ENCODE measurements at places on chromosomes 3 and 15. TPM values are rescaled to one million over a fixed set of nuclear protein-coding genes. Genes with fewer than 3 reads are reported as not detected.

DNA sequence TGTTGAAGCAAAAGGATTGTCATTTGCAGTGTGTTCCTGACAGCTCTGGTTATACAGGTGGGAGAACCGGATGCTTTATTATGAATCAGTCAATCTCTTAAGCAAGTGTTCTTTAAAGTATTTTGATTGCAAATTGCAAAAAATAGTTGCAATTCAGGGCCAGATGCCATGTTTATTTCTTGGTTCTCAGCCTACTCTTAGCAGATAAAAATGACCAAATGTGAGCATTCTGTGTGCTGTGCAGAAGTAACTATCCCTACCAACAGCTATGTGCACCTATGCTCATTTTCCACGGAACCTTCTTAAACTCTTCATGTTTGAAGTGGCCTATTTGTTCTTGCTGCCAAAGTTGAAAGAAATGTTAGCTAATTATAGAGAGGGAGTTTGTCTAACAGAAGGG, 262.3 kb upstream of the RASGRP1 start:
- DNase-seq, result no peak

- no peak for DNase-seq
These were observed 686 bp downstream of the VPS8 start for GRCh38 chr3:184812662-184813042.

DNA sequence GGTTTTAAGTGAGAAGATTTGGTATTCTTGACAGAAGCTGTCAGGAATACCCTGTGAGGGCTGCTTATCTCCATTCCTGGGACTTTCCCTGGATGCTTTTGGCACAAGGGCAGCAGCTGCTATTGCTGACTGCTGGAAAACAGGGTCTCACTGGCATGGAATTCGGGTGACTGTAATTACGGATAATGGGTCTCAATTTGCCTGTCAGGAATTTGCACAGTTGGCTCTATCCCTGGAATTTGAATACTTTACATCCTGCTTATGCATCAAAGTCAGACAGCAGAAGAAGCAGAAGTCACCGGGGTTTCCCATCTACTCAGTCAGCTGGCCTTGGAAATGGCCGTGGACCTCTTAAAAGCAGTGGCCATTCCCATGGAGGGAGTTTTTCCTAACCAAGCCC, 25.9 kb upstream of the AKAP13 start:
- peak; percentile 42 for DNase-seq

- DNase-seq, result no peak
These were observed 23.8 kb downstream of the NANOGP8 start for GRCh38 chr15:35061161-35061824.

FBXO40 gene
- polyA plus RNA-seq, result not detected

DUOXA2 gene
- polyA plus RNA-seq, result not detected

FBLN2 gene
- polyA plus RNA-seq, result 4.1 TPM

GRCh38 chr15:48616216-48616615, 29.3 kb downstream of the FBN1 start:
- DNase-seq, result no peak

- DNase-seq, result no peak
These were observed 755.2 kb downstream of the NR2F2 start for GRCh38 chr15:97085731-97086130.

DNA sequence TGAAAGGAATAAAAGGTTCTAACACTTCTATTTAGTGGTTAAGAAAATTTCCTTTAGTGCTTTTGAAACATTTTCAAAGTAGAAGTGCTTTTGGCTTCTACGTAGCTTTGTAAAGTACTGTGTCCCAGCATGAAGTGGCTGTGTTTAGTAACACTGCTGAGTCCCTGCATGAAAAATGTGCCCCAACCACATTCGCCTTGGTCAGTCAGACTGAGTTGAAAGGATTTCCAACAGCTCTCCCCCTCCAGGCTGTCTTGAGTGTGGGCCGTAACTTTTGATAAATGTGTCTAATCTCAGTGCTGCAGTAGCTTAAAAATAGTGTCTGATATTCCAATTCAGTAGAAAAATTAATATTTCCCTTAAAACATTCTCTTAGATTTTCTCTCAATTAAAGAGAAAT, 115.0 kb downstream of the NR1D2 start:
- DNase-seq, result peak; percentile 81

DNA sequence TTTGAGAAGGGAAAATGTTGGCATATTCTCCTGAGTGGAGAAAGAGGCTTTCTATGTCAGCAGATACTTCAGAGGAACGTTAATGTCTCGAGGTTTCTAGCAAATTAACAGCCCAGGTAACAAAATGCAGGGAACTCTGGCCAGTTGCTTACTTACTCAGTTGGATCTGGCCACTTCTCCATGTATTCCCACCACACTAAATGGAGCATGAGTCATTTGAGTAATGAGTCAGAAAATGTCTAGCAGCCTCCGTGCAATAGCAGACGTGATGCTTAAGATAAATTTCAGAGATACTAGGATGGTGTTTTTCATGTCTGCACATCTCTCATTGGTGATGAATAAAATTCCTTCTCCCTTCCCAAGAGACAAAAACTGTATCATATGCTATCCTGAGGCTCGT, 671.5 kb downstream of the FHIT start:
- DNase-seq, result peak; percentile 71

DNA sequence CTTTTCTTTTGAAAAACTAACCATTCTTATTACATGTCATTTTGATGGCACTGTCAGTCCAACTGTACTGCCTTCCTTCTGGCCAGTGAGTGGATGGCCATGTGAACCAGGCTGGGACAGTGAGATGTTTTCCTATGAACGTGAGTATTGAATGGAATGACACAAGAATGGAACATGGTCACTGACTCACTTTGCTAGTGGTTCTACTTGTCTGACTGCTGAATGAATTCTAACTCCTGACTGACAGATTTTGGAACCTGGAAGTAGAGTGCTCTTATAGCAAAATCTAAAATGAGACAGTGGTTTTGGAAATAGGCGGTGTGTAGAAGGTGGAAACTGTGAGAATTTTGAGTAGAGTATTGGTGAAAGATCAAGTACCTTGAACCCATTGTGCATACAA, 606.9 kb upstream of the KCNMB2 start:
- DNase-seq, result peak; percentile 65

GRCh38 chr3:52289747-52290595, 2.3 kb downstream of the GLYCTK start:
- no peak for DNase-seq

GRCh38 chr3:174101244-174101643, 703.7 kb downstream of the NLGN1 start:
- DNase-seq, result no peak

ALPK3 gene
- 0.02 TPM for polyA plus RNA-seq

IL16 gene
- polyA plus RNA-seq, result not detected

DNA sequence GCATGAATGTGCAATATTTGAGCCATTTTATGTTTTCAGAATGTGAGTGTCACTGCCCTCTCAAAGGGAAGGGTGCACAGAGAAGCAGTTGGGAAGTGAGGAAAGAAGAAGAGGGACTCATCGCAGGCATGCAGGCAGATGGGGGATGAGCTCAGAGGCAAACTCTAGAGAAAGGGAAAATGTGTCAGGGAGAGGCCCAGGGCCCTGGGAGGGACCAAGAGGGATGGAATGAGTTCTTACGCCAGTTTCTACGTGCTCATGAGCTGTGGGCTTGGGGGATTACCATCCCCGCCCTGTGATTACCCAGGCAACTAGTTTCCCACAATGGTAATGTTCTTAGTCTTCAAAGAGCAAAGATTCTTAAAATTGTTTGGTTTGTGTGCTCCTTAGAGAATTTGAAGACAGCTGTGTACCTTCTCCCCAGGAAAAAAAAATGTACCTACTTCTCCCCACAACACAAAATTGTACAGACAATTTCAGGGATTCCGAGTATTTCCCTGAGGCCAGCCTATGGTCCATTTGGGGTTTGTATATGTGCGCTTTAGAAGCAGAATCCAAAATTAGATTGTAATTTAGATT, 17.8 kb downstream of the GCSAM start:
- DNase-seq, result no peak

GRCh38 chr3:66629150-66629981, 128.5 kb upstream of the LRIG1 start:
- DNase-seq, result no peak

GPR171 gene
- not detected for polyA plus RNA-seq
